ENCODE measurements at places on chromosomes 5 and 9. TPM values are rescaled to one million over a fixed set of nuclear protein-coding genes. Genes with fewer than 3 reads are reported as not detected.

The MUSK gene
- total RNA-seq = 3.2 TPM

The PHF24 gene
- total RNA-seq = 45.2 TPM

The PKD2L2 gene
- total RNA-seq = 0.46 TPM

The RGS14 gene
- total RNA-seq = 10.1 TPM

The ZFP37 gene
- 17.5 TPM for total RNA-seq

The CDH9 gene
- 57.4 TPM for total RNA-seq

The MAP1B gene
- total RNA-seq = 781 TPM

The SLC1A1 gene
- total RNA-seq = 49.6 TPM

The IRX4 gene
- total RNA-seq = not detected

The TAS2R1 gene
- total RNA-seq = not detected

The ISL1 gene
- 20.3 TPM for total RNA-seq

The FOXD4L5 gene
- total RNA-seq = 0.46 TPM

The APBA1 gene
- 93.2 TPM for total RNA-seq

The FAM151B gene
- 22.6 TPM for total RNA-seq

The PCDHB10 gene
- total RNA-seq = 22.4 TPM

The LIFR gene
- total RNA-seq = 107 TPM
